ENCODE measurements at places on chromosomes 16 and 17. TPM values are rescaled to one million over a fixed set of nuclear protein-coding genes. Genes with fewer than 3 reads are reported as not detected.

The CD68 gene
- 3.2 TPM for total RNA-seq

The FOXO3B gene
- 20.8 TPM for total RNA-seq

The TPSG1 gene
- total RNA-seq: not detected

The ITGAD gene
- not detected for total RNA-seq

The SLC46A1 gene
- 19.3 TPM for total RNA-seq

The SCNN1G gene
- 0.27 TPM for total RNA-seq

The TMEM88 gene
- total RNA-seq: 3.2 TPM

The LRRC75A gene
- total RNA-seq: 12.7 TPM

The ZNF469 gene
- total RNA-seq: 0.73 TPM

The KRTAP4-5 gene
- not detected for total RNA-seq

The GPRC5C gene
- total RNA-seq: 6.4 TPM

The CCL14 gene
- total RNA-seq: 1.1 TPM

The GLP2R gene
- total RNA-seq: 0.18 TPM

The SMPD3 gene
- total RNA-seq: 40.6 TPM

All from cerebellum (tissue), 4 donors.